ENCODE measurements at places on chromosomes 16 and 17.
A peak's percentile ranks its signal among the peaks of the same experiment; 100 is the strongest.

DNA sequence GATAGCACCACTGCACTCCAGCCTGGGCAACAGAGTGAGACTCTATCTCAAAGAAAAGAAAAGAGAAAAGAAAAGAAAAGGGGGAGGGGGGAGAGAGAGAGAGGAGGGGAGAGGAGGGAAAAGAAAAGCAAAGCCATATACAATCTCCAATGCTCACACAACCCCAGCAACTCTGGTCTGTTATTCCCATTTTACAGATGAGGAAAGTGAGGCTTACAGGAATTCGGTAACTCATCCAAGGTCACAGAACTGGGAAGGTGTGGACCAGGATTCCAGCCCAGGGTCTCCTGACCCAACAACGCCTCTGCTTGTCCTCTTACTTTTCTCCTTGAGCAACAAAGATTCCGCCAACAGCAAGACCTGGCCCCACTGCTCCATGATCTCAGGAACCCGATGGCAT lies 13.0 kb downstream of the PLA2G10 start:
- no peak for DNase-seq

DNA sequence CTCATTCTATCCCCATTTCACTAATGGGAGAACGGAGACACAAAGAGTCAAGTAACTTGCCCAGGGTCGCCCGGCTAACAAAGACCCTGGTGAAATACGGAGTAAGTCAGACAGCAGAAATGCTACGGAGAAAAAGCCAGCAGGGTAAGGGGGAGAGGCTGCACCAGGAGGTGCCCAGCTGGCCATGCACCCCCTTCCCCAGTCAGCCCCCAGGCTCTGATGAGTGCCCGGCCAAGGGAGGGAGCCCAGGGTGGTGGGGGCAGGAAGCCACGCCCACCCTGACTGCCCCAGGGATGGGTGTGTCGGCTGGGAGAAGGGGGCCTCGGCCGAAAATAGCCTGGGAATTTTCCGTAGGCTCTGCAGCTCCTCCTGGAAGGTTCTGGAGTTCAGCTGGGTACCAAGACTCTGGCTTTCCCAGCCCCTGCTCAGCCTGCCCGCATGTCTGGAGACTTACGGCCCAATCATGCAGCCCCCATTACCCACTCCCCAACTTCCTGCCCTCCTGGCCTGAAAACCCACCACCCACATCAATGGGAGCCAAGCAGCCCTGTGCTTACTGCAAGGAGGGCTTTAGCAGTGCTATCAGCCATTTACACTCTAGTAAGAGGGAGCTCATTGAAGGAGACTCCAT lies 4.2 kb downstream of the CARHSP1 start:
- DNase-seq: no peak

DNA sequence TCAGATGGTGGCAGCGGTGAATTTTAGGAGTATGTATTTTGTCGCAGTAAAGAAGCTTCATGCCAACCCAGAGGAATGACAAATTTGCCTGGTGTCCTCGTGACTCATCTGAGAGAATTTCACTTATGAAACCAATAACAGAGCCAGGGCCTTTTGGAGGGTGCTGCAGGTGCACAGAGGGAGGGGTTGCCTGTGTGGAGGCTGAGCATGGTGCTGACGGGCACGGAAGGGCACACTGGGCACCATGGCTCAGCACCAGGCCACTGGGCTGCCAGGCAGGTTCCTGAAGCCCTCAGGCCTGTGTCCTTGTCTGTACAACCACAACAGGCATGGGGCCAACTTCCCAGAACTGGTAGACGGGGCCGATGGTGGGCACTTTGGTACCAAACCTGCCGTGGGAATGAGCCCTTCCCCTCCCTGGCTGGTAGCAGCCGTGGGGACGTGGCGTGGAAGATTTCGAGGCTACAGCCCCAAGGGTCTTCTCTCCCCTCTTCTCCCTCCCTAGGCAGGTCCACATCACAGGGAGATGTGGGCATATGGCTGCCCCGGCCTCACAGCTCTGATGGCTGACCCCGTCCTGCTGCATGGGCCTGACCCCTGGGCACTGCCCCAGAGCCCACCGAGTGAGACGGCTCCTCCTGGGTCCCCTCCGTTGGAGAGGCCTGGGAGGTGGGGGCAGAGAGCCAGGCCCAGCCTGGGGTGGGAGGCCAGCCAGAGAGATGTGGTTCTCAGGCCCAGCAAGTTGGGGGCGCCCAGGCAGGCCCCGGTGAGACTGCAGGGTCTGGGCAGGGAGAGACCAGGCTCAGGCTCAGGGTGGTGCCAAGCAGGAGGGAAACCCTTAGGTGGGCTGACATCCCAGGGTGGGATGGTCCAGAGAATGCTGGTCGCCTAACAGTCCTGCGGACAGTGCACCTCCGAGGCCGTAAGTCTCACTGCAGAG lies 30.2 kb upstream of the ZNF469 start:
- DNase-seq: no peak

GRCh38 chr16:63695347-63695746 lies 1426.5 kb downstream of the CDH11 start:
- DNase-seq: no peak

- no peak for DNase-seq
Measured at GRCh38 chr16:30660424-30661261, 2.4 kb downstream of the FBRS start.

DNA sequence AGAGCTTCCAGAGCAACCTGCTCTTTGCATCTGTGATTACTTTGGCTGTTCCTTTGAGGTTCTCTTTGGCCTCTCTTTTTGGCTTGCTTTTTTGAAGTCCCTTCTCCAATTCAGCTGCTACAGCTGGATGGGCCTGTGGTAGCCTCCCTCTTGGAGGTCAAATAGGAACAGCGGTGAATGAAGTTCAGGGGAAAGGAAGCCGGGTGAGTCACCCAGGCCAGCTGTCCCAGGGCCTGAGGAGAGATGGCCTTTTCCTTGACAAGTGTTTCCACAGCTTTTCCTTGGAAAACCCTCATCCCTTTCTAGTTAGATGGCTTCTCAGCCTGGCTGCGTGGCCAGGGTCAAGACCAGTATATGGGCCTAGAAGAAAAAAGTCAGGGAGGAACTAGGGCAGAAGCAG lies 103.1 kb downstream of the STX8 start:
- DNase-seq: no peak

GRCh38 chr16:1984347-1985225 lies 593 bp downstream of the GFER start:
- no peak for DNase-seq

GRCh38 chr16:62977876-62978275 lies 941.6 kb upstream of the CDH8 start:
- DNase-seq: no peak

DNA sequence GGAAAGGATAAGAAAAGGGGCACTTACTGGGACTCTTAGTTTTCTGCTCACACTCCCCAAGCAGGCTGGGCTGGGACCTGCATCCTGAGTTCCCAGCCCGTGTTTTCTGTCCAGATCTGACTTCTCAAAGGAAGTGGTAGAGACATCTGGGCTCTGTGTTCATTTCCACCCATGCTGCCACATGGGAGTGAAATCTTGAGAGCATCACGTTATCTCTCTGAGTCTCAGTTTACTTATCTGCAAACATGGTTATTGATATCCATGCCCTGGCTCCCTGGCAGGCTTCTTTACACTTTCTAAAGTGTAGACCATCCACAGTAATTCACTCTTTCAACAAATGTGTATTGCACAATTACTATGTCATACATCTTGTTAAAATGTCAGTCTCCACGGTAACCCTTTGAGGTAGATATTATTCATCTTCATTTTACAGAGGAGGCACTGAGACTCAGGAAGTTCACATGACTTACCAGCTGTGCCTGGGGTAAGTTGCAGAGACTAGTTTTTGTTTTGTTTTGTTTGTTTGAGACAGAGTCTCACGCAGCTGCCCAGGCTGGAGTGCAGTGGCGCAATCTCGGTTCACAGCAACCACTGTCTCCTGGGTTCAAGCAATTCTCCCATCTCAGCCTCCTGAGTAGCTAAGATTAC lies 3.4 kb downstream of the ZNF688 start:
- no peak for DNase-seq

DNA sequence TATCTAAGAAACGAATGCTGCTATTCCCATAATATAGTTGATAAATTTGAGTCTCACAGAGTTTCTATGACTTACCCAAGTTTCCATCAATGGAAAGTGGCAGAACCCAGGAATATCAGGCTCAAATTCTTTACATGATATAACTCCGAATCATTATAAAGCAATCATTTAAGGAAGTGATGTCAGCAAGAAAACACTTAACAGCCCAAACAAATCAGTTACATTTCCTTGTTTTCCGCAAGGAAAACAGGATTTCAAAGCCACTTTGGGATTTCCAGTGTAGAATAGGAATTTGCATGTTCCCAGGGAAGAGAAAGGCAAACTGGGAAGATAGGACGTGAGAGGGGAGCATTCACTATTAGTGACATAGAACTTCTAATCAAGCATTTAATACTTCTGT lies 311.4 kb upstream of the GOT2 start:
- no peak for DNase-seq

GRCh38 chr17:5861246-5861645 lies 208.9 kb upstream of the WSCD1 start:
- no peak for DNase-seq

DNA sequence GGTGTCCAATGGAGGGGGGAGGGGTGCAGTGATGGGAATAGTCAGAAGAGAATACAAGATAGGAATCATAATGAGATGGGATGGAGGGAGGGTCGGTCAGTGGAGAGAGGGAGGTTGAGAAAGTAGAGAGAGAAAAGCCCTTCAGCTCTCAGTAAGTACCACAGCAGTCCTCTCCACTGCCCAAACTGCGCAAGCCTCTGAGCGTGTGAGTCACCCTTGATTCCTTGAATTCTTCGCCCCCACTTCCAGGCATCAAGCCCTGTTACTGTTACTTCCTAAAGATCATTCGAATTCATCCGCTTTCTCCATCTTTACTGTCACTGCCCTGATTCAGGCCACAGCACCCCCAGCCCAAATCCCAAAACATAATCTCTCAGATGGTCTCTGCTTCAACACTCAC lies 2.5 kb downstream of the GUCY2D start:
- no peak for DNase-seq

- DNase-seq: peak; percentile 13
Measured at GRCh38 chr16:67279296-67280089, at the start of gene PLEKHG4. PLEKHG4 (plus strand) TSS chr16:67279532; CDS start chr16:67280045, 513 bp downstream.

DNA sequence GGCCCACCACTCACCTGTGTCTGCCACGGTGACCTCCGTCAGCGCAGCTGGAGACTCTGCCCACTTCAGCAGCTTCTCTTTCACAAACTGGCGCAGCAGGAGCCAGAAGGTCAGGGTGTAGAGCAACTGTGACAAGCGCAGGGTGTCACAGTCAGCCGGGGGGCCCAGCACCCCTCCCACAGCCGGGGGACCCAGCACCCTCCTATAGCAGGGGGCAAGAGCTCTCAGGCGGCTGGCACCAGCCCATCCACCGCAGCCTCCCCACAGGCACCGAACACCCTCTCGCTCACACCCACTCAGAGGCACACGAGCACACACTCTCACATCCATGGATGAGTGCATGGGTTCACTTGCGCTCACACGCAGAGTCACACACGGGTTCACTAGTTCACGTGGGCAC lies 28.8 kb downstream of the CTU2 start:
- no peak for DNase-seq

DNA sequence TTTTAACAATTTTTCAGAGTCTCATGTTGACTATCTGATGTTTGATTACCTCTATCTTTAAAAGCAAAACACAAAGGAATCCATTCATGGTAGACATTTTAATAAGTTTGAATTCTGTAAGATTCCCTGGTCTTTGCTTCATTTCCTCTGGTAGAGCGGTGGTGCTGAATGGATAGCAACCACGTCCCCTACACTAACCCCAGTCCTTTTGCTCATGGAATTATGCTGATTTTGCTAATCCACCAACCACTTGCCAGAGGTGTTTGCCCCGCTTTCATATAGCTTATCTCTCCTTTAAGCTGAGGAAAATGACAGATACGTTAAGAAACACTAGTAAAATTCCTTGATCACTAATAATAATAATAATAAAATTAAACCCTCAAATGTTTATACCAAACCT lies 9.5 kb downstream of the KCNJ16 start:
- DNase-seq: no peak

GRCh38 chr16:57061084-57061905 lies 31.1 kb upstream of the CPNE2 start:
- DNase-seq: no peak

- DNase-seq: no peak
Measured at GRCh38 chr17:34146440-34147043, 108.5 kb upstream of the CCL2 start.

- no peak for DNase-seq
Measured at GRCh38 chr17:30082773-30083172, 33.8 kb upstream of the NSRP1 start.

DNA sequence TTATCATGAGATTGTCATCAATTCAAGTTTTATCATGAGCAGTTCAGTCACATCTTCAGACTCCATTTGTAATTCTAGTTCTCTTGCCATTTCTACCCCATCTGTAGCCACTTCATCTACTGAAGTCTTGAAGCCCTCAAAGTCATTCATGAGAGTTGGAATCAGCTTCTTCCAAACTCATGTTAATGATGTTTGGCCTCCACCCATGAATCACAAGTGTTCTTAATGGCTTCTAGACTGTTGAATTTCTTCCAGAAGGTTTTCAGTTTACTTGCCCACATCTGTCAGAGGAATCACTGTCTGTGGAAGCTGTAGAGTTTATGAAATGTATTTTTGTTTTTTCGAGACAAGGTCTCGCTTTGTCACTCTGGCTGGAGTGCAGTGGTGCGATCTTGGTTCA lies 16.0 kb downstream of the NSRP1 start:
- DNase-seq: peak; percentile 45

- DNase-seq: no peak
Measured at GRCh38 chr17:41907633-41908539, 10.9 kb downstream of the ACLY start.

GRCh38 chr16:77434530-77435271 lies at the start of gene ADAMTS18:
ADAMTS18 (minus strand) TSS chr16:77435034; CDS start chr16:77434695, 339 bp downstream.
- DNase-seq: no peak

DNA sequence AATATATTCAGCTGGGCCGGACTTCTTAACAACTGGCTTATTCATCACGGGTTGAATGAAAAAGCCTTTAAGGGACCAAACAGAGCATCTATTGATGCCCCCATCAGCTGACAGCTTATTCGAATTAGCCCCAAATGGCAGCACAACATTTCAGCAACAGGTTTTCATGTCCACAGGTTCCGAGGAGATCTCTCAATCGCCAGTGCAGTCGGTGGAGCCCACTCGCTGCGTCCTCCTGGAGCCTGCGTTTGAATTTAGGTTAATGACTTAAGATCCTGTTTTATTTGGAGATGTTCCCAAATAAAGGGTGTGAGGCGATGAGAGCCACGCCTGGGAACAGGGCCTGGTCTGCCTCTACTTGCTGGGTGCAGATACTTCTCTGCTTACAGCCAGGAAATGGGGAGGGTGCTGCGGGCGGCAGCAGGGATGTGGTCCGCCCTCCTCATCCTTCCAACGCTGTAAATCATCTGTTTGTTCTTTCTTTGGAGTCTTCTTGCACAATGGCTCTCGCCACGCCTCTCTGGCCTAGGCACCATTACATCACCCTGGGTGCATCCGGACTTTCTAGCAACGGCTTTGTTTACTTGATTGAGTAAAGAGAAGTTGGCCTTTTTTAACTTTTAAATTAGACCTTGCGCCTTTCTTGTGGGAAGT lies 22.6 kb downstream of the NDE1 start:
- DNase-seq: no peak

GRCh38 chr17:74362810-74363498 lies 1.3 kb upstream of the BTBD17 start:
- DNase-seq: peak; percentile 36

- no peak for DNase-seq
Measured at GRCh38 chr17:58577696-58578095, 63.3 kb upstream of the MTMR4 start.

- DNase-seq: no peak
Measured at GRCh38 chr17:17120294-17120693, 78.0 kb downstream of the MPRIP start.
